A549 treated with Mapracorat at 1 μM for 4 hours (cell line): ENCODE measurements at places on chromosomes 13 and 19. TPM values are rescaled to one million over a fixed set of nuclear protein-coding genes. Genes with fewer than 3 reads are reported as not detected.

Gene GAPDHS
- total RNA-seq, result 0.21 TPM in 1 of 5 replicates, not detected in the others

Gene C19orf38
- 0.14 to 0.30 TPM (median 0.15 TPM) in 3 of 5 replicates, not detected in the others for total RNA-seq

Gene PLK5
- total RNA-seq, result not detected in 5 replicates

Gene LRFN3
- 12.9 to 23.3 TPM (median 21.0 TPM) in 5 replicates for total RNA-seq

Gene SRRM5
- 0.53 to 1.1 TPM (median 0.79 TPM) in 5 replicates for total RNA-seq

Gene FBXO17
- 59.5 to 82.4 TPM (median 78.3 TPM) in 5 replicates for total RNA-seq

Gene CERS1
- 4.2 to 6.1 TPM (median 5.2 TPM) in 5 replicates for total RNA-seq

Gene FGF9
- not detected in 5 replicates for total RNA-seq

Gene RPS16
- 6,732 to 7,787 TPM (median 7,280 TPM) in 5 replicates for total RNA-seq
